ENCODE measurements at places on chromosomes 7 and 10. TPM values are rescaled to one million over a fixed set of nuclear protein-coding genes. Genes with fewer than 3 reads are reported as not detected.

Gene HOXA13
- not detected for total RNA-seq

Gene RSPH10B
- 0.35 TPM for total RNA-seq

Gene ANLN
- total RNA-seq: 6.8 TPM

Gene KLLN
- total RNA-seq: 0.41 TPM

Gene GET4
- 21.1 TPM for total RNA-seq

Gene SUN3
- not detected for total RNA-seq

Gene SLC29A4
- total RNA-seq: 1.0 TPM

Gene TUBAL3
- 0.15 TPM for total RNA-seq

Gene LEP
- total RNA-seq: not detected

Data from heart right ventricle (tissue), 16 donors.